NCI-H510A (cell line): ENCODE measurements at places on chromosomes 1 and 21.

DNA sequence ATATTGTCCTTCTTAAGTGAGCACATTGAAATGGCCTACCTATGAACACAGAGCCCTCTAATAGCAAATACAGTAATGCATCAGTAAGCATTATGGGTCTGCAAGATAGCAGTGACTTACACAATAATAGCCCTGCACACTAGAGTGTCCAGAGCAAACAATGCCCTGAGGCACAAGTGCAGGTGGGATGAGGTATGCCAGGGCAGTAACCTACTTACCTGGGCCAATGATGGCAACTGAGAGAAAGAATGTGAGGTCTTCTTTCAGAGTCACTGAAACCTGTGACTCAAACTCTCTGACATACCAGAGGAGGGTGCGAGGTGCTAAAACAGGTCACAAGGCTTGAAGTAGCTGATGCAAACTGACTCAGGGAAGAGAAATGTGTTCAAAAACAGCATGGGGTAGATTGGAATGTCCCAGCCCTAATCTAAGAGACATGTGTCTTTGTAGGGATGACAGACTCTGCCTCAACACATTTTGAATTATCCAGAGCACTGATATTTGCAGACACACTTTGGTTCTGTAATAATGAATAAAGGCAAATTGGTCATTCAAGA is 168.5 kb upstream of the RUNX1 start:
- peak; percentile 52 for DNase-seq

DNA sequence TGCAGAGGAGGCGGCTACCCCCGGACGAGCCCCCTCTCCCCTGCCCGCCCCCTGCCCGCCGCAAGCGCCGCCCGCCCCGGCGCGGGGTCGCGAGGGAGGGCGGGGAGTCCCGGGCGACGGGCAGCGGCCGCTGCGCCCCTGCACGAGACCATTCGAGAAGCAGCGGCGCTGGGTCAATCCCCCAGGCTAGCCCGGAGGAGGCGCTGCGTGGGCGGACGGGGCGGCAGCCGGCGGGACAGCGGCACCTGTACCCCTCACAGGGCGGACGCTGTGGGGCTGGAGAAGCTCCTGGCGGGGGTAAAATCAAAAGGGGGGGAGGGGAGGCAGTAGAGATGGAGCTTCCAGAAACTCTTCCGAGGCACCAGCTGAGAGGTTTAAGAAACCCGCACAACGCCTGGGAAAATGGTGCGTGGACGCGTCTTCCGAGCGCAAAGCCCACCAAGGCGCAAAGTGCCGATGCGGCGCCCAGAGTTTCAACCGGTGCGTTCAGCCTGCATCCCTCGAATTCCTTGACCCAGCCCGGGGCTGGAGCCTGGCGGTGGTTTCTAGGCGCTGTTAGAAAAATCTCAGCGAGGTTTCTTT is at the start of gene PLPPR5:
Gene PLPPR5, minus strand, starts transcription at position 1 of the 582 bp plus-strand sequence. CDS start 190 bp downstream, outside the sequence.
- DNase-seq = no peak

- no peak for DNase-seq
Observed at GRCh38 chr1:36053978-36054377, 29.9 kb upstream of the TEKT2 start.

DNA sequence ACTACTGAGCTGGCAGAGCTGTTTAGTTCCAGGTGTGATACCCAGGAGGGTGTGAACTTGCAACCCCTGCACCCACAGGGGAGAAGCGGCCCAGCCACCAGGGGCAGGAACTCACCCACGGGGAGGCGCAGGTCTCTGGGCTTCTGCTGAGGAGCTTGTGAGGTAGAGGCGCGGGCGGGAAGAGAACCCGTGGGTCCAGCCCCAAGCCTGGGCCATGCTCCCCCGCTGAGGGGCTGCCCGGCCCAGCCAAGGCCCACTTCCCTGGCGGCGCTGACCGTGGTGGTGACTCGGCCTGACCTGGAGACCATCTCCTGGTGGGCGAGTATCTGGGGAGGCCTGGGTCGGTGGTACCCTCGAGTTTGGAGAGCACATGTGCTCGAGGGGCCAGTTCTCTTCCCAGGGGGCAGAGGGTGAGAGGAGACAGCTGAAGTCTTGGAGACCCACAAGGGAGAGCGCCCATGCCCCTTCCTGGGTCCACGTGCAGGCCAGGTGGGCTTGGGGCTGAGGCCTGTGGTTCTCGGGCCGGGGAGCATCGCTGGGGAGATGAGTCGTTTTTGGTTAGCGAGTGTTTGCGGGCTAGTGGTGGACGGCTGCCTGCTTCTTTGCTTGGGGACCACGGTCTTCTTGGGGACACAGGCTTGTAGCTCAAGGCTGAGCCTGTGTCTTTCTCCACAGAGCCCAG is 28.4 kb upstream of the EDN2 start:
- no peak for DNase-seq
